ENCODE measurements at places on chromosomes 11 and 22.

- DNase-seq: no peak
These were observed 53.0 kb downstream of the RASSF10 start for GRCh38 chr11:13062115-13062514.

DNA sequence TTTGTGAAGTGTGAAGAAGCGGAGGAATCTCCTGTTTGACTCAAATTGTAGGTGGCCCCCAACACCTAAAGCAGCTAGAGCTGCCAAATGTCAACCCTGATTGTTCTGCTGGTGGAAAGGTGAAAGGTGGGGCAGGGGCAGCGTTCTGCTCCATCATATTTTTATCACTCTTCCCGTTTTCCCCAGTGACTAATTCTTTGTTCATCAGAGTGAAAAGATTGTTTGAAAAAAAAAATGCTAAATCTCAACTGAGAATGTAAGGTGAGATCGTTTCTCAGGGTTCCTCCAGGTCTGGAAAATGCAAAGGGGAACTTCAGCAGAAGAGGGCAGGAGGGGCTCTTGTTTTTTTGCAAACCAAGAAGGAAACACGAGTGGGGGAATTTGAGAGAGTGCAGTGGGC lies 137.7 kb downstream of the MN1 start:
- DNase-seq: no peak

- no peak for DNase-seq
These were observed 77.0 kb downstream of the C22orf31 start for GRCh38 chr22:28984482-28985158.

- no peak for DNase-seq
These were observed 52.0 kb upstream of the GRAMD1B start for GRCh38 chr11:123378096-123378495.
